NCI-H1048 (cell line): ENCODE measurements at places on chromosomes 13 and 19.
A peak's percentile ranks its signal among the peaks of the same experiment; 100 is the strongest.

- no peak for DNase-seq
Measured at GRCh38 chr19:48196321-48196763, 25.9 kb downstream of the ZSWIM9 start.

- no peak for DNase-seq
Measured at GRCh38 chr13:111903143-111903542, 163.8 kb upstream of the SOX1 start.

GRCh38 chr19:17103177-17103576 lies 27.6 kb downstream of the MYO9B start:
- no peak for DNase-seq

GRCh38 chr19:35346193-35347052 lies 1.3 kb upstream of the FFAR1 start:
- DNase-seq = no peak

DNA sequence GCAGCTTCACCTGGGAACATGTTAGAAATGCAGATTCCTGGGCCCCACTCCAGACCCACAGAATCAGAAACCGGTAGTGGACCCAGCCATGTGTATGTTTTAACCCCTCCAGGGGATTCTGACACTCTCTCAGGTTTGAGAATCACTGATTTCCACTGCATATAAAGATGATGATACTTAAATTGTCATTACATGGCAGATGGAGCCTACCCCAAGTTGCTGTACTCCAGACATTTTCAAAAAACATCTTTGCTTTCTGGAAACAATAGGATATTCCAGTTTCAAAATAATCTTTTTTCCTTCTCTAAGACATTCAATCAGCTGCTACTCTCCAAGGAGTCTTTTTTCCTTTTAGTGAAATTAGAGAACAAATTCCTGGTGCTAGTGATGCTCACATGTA lies 48.6 kb upstream of the RGCC start:
- no peak for DNase-seq

GRCh38 chr13:95921485-95921884 lies 131.7 kb downstream of the UGGT2 start:
- no peak for DNase-seq

- DNase-seq = no peak
Measured at GRCh38 chr13:71039440-71039839, 827.6 kb downstream of the DACH1 start.

DNA sequence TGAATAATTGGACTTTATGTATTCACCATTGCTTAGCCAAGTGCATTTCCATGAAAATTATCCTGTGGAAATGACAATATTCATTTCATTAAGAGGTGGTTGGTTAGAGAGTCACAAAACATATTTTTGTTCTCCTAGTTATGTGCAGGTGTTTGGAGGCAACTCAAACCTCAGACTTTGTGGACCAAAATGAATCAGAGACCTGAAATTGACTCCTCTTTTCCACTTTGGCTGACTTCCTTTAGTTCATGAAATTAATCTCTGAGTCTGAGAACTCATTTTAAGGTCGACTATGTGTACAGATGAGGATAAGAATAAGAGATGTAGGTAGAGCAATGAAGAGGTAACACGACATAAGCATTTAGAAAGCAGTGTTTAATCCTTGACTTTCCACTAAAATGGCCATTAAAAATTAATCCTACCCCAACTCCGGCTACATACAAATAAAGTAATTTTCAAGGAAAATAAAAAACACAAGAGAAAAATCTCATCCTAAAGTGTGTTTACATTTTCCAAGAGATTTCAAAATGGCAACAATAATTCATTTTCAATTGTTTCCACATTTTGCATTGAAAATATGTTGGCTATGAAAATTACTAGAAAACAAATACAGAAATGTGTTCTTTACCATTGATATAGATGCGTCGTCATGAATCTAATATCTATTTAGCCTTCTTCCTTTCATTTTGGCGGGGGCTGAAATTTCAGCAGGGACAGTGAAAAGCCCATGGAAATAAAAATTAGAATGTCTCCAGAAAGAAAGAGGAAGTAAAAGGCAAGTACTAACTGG lies 185.4 kb upstream of the CSNK1A1L start:
- no peak for DNase-seq

GRCh38 chr13:96935901-96936300 lies 58.4 kb downstream of the OXGR1 start:
- no peak for DNase-seq

- DNase-seq = no peak
Measured at GRCh38 chr19:19508217-19508616, 7.1 kb downstream of the TSSK6 start.

DNA sequence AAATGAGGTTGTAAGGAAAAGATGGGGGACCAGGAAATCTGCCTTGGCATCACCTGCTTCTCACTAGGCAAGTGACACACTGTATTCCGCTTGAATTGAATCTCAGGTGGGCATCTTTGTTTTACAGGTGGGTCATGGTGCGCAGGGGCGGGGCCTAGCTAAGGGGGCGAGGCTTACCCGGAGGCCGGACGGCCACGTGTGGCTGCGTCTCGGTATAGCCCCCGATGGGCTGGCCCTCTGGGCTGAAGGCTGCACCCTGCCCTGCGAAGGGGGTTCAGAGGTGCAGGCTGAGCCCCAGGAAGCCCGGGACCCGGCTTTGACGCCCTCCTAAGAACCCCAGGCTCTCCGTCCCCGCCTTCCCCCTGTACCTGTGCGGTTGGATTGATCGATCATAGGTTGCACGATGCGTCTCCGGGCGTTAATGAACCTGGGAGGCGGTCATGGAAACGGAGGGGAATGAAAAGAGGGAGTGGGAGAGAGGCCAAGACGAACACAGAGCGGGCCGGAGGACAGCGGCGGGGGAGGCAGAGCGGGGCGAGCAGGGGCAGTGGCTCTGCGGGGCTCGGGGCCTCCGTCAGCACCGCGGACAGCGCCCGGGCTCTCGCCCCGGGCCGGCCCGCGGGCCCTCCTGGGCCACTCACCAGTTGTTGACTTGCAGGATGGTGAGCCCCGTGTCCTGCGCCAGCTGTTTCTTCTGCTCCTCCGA lies 12.5 kb downstream of the MEIS3 start:
- no peak for DNase-seq

DNA sequence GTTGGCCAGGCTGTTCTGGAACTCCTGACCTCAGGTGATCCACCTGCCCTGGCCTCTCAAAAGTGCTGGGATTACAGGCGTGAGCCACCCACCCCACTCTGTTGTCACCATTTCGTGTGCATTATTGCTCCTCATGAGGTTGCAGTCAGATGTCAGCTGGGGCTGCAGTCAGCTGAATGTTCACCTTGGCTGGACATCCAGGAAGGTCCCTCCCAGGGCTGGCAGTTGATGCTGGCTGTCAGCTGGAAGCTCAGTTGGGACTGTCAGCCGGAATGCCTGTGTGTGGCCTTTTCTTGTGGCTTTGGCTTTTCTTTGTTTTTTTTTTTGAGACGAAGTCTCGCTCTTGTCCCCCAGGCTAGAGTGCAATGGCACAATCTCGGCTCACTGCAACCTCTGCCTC lies 6.6 kb downstream of the MEGF8 start:
- DNase-seq = no peak

DNA sequence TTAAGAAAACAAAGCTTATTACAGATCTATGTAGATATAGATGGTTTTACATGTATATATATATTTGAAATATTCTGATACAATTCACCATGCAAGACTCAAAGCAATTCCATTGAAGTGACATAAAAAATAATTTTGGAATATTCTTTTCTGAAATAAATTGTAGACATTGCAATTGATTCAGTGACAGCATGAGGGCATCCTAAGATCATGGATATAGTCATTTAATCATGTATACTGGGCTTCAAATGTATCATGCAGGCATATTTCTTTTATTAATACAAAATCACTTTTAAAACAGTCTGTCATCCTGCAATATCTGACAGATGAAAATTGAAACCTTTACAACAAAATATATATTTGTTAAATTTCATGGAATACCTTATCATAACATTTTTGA lies 286.7 kb upstream of the SLITRK6 start:
- DNase-seq = no peak

DNA sequence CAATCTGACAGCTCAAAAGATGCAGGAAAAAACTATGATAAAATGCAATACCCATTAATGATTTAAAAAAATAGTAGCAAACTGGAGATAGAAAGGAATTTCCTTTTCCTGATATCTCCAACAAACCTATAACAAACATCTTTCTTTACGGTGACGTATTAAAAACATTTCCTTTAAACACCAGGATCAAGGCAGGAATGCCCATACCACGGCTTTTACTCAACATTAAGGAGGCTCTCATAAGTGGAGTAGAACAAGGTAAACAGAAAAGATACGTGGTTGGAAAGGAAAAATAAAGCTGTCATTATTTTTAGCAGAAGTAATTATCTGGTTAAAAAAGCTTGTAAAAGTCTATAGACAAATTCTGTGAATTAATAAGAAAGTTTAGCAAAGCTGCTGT lies 61.1 kb downstream of the MIPEP start:
- DNase-seq = no peak

DNA sequence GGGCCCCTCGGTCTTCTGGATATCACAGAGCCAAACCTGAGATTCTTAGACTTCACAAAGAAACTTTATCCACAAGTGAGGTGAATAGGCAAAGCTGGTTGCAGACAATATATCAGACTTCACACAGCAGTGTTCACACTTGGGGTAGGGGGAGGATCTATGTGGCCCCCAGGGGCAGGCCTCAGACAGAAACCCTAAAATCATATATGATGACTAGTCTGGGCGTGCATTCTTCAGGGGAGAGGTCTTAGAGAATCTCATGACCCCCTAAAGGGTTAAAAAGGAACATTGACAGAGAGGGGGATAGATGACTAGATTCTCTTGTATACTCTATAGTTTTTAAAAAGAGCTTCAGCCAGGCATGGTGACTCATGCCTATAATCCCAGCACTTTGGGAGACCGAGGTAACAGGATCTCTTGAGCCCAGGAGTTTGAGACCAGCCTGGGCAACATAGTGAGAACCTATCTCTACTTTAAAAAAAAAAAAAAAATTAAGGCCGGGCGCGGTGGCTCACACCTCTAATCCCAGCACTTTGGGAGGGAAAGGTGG lies 2.8 kb downstream of the TYROBP start:
- DNase-seq = no peak

- DNase-seq = no peak
Measured at GRCh38 chr13:97459215-97459777, 25.3 kb downstream of the RAP2A start.

DNA sequence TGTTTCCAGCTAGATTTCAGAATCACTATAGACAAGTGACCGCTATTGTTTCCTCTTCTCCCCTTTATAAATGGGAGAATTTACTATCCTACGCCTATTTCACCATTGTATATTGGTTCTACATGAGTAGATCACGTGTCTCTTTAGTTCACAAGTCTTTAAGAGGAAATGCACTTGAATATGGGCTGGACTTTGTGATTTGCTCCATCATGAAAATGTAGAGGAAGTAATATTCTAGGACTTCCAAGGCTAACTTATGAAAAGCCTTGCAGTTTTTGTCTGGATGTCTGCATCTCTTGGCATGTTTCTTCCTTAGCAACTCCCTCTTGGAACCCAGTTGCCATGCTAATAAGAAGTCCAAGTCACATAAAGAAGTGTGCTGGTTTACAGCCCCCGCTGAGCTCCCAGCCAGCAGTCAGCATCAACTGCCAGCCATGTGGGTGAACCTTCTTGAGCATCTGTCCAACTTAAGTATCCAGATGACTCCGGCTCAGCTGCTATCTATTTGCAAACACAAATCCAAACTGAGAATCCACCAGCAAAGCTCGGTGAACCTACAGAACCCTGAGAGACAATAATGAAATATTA lies 4.8 kb upstream of the FBXL3 start:
- DNase-seq = no peak

DNA sequence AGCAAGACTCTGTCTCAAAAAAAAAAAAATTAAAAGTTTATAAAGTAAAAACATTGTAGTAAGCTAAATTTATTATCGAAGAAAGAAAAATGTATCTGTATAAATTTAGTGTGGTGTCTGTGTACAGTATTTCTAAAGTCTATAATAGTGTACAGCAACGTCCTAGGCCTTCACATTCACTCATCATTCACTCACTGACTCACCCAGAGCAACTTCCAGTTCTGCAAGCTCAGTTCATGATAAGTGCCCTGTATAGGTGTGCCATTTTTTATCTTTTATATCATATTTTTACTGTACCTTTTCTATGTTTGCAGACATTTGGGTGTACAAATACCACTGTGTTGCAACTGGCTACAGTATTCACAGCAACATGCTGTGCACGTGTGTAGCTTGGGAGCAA lies 118.1 kb downstream of the TNFRSF19 start:
- no peak for DNase-seq

DNA sequence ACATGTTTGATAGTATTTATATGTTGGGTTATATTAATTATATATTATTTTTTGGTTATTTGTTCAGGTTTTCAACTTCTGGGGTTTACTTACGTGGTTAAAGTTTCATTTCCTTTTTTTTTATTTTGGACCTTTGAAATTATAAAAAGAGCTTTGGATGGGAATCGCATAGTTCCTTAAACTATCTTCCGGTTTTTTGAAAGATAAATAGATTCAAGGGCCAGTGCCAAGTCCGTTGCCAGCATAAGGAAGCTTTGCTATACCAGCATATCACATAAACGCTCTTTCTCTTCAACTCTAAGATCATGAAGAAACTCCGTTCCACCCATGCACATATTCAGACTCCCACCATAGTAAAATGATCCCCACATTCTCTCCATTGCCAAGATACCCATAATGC lies 7.4 kb upstream of the OXGR1 start:
- DNase-seq = no peak

GRCh38 chr13:52746141-52746540 lies 6.5 kb upstream of the CNMD start:
- DNase-seq = no peak

- no peak for DNase-seq
Measured at GRCh38 chr19:42442833-42443232, at the start of gene CXCL17. Gene CXCL17 (minus strand): TSS chr19:42442946. CDS start chr19:42442832, 114 bp downstream.

GRCh38 chr19:34128558-34129250 lies 43.6 kb upstream of the LSM14A start:
- DNase-seq = no peak

GRCh38 chr19:14002571-14003250 lies 3.4 kb downstream of the RFX1 start:
- DNase-seq = no peak

- no peak for DNase-seq
Measured at GRCh38 chr19:15378534-15379082, 979 bp downstream of the AKAP8 start.

DNA sequence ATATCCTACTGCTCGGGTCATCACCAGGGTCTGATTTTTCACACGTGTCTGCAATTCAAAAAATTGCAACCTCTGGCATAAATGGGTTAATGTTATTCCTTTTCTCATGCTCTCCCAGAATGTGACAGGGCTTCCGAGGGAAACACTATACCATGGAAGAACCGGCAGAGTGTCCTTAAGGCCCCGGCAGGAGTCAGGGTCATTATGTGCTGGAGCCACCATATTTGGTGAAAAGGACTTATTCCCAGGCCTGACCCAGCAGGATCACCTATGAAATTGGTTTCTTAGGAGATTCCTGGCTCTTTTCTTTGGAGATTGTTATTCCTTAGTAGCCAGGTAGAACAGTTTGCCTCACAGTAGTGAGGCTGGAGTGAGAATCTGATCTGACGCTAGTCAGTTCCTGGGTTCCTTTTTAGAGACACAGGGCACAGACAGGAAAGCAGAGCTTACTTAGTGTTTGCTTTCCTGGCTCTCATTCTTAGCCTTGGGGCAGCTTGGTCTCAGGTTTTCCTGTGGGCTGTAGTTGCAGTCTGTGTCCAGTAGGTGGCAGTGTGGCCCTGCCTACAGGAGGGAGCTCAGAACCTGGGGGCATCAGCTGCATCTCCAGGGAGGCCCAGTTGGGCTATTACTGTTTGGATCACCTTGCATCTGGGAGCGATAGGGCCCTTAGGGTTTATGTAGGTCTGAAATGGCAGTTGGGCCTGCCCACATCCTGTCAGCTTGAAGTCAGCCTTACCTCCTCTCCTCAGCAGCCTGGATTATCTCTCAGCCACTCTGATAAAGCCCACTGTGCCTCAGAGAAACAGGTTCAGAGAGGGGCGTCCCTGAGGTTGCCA lies 12.4 kb downstream of the SNRNP70 start:
- peak; percentile 57 for DNase-seq
